ENCODE measurements at places on chromosomes 1 and 21.

GRCh38 chr1:177126267-177126666 lies 38.2 kb downstream of the ASTN1 start:
- ATAC-seq = no peak

- peak; percentile 84 for ATAC-seq
Measured at GRCh38 chr21:46254208-46254975, 25.8 kb upstream of the LSS start.

DNA sequence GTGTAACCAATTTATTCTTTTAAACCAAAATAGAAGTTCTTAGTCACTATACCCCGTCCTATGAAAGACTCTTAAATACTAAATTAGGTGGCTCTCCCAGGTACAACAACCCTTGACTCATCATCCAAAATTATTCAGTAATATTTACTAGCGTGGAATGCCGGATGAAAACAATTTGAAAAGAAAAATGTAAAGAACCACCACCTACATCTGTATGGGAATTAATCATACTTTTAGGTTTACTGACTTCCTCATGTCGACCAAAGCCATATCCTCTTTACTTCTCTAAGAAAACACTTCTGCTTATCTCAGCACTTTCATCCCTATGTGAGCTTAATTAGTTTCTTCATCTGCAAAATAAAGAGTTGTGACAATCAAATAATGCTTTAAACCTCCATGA lies 139.6 kb downstream of the AKT3 start:
- ATAC-seq = no peak

DNA sequence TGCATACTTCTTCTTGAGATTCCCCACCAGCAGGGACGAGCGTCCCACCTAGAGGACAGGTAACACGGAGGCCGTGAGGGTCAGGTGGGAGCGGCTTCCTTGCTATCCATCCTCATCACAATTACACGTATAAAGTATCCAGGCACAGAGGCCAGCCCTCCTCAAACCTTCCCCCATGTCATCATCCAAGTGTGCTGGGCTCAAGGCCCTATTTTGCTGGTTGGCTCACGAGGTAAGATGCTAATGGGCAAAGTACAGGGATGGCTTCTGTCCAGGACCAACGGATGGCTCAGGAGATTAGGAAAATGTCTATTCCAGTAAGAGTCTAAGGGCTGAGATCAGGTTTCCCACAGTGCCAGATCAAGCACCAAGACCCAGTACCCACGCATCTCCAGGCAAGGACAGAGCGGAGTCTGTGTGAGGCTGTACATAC lies 11.5 kb upstream of the A3GALT2 start:
- no peak for ATAC-seq

DNA sequence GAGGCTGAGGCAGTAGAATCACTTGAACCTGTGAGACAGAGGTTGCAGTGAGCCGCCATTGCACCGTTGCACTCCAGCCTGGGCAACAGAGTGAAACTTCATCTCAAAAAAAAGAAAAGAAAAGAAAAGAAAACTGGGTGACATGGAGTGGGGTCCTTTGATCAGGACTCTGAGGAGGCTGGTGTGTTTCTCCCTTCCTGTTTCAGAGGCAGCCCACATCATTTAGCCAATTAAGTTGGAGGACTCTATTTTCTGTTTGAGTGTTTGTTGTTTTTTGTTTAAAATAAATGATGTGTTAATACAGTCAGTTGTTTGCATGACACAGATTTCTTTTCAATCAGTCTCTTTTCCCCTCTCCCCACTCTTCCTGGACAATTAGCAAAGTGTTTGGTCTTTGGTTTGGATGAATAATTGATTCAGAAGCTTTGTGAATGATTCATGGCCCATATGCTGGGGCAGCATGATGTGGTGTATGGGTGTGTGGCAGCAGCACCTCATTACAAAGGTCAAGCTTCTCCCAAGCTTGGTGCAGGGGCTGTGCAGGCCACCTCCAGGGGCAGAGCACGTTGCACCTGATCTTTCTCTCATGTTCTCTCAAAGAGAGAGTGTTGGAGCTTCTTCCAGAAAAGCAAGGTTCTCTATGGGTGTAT lies 48.8 kb downstream of the CACNA1E start:
- no peak for ATAC-seq

DNA sequence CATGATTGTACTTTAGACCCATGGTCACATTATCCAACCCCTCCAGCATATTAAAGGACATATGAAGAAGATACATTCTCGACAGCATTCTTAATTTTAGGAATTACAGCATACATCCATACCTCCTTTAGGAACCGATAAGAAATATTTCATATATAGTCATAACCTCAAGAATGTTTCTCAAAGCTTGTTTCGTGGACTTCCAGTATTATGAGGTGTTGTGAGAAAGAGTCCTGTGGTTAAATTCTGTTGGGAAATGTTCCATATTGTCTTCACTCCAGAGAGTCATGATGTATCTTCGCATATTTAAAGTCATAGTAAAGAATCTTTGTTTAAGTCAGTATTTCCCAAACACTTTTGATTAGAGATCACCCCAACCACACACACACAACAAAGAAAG lies 321.0 kb upstream of the SNX7 start:
- ATAC-seq = no peak

All from stimulated activated memory B cell treated with anti-CD40 and anti-IgM and Interleukin-4, amounts not matched to agents 10 μg/mL and 1 μg/mL and 100 μg/mL, for 72 hours (primary cell).